ENCODE measurements at places on chromosomes 16 and 17.

GRCh38 chr17:33023790-33024189, 32.1 kb downstream of the SPACA3 start:
- DNase-seq = no peak

GRCh38 chr17:46976626-46977270, 2.3 kb downstream of the RPRML start:
- no peak for DNase-seq

DNA sequence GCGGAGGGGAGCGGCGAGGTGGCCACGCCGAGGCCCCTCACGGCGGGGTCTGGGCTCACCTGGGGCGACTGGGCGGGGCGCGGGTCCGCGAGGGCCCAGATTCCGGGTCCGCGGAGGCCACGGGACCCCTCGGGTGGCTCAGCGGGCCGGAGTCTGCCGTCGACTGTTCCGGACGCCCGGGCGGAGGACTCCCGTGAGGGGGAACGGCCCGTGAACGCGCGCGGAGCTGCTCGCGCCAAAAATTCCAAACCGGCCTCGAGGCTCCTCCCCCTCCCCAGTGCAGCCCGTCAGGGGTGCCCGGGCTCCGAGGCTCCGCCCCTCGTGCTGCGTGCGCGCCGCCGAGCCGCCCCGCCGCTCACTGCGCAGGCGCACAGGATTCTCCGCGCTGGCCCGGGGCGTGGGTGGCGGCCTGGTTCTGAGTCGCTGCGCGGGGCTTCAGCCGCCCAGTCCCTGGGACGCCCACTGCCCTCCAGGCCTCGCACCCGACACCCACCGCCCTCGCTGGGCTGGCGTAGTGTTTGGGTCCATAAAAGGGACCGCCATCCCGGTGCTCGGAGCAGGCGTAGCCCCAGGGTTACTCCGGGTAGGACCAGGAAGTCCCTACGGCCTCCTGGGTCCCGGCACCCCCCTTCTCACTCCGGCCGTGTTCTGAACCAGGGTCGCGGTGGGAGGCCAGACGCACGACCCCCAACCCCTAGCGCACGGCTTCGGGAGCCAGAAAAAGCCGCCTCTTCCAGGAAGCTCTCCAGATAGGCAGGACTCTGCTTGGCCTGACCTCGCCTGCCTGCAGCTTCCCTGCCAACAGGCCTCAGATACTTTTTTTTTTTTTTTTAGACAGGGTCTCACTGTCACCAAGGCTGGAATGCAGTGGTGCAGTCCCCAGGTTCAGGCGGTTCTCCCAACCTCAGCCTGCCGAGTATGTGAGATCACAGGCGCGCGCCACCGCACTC, at the start of gene PKMYT1:
Gene PKMYT1, minus strand, starts transcription at position 220 of the 950 bp plus-strand sequence. CDS start 789 bp downstream, outside the sequence.
- DNase-seq = peak; percentile 91

GRCh38 chr16:86288716-86289294, 221.5 kb upstream of the FOXF1 start:
- DNase-seq = no peak

DNA sequence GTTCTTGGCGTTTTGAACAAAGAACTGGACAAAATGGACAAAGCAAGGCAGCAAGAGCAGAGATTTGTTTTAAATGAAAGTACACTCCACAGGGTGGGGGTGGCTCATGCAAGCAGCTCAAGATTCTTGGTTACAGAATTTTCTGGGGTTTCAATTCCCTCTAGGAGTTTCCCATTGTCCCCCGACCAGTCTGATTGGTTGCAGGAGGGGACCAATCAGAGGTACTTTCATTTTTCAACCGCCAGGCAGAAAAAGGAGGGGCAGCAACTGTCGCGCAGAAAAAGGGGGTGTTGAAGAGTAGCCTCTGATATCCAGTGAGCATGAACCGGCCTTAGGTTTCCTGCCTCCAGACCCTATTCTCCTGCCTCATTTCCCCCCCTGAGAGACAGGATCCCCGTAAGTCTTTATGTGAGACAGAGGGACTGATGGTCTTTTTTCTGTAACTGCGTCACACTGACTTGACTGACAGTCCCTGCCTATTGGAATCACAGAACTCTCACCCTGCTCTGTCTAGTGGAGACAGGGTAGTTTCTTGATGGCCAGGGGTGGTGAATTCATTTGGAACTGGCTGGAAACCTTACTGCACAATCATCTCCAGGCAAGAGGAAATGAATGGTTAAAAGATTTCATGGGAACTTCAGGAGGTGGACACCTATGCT, 59.4 kb upstream of the ALOX12 start:
- no peak for DNase-seq

GRCh38 chr16:59909262-59909661, 1175.1 kb upstream of the GOT2 start:
- DNase-seq = no peak
